ENCODE measurements at places on chromosomes 4 and X. TPM values are rescaled to one million over a fixed set of nuclear protein-coding genes. Genes with fewer than 3 reads are reported as not detected.

GRCh38 chrX:47644557-47645091, 5.7 kb downstream of the ELK1 start:
- DNase-seq, result no peak

DNA sequence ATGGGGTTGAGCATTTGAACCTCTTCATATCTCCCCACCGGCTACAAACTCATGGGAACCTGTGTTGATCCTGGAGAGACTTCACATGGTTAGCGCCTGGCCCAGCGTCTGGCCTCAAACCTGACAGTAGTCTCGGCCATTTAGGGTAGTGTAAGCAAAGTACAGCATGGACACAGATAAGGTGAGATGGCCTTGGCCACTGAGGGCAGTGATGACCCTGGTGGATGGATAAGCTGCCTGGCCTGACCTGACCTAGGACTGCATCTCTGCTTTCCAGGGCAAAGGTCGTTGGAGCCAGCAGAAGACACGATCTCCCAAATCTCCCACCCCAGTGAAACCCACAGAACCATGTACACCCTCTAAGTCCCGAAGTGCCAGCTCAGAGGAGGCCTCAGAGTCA, 51.7 kb downstream of the BCORL1 start:
- DNase-seq, result no peak

DNA sequence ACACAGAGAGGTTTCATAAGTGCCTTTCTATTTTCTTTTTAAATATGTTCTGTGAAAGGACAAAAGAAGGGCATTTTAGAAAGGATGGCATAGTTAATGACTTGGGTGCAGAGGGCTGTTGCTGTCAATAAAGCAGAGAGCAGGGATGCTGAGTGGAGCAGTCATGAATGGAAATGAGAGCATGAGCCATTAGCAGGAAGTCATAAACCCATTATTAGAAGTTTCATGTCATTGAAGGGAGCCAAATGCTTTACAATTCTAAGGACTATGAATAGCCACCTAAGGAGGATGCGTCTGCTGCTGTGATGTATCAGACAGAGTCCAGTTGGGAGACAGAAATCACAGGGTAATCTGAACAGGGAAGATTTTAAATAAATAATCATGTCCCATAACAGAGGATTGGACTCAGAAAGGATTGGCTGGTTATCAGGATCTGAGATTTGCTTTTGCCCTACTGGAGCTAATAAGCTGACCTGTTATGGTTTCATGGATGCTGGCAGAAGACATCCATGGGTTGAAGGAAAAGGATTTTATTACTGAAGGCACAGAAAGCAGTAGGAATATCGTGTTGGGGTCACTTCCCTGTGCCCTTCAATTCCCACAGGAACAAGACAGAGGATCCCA, 47.5 kb upstream of the WDR19 start:
- no peak for DNase-seq

- DNase-seq, result no peak
Observed at GRCh38 chr4:6692806-6693205, 872 bp upstream of the S100P start.

DNA sequence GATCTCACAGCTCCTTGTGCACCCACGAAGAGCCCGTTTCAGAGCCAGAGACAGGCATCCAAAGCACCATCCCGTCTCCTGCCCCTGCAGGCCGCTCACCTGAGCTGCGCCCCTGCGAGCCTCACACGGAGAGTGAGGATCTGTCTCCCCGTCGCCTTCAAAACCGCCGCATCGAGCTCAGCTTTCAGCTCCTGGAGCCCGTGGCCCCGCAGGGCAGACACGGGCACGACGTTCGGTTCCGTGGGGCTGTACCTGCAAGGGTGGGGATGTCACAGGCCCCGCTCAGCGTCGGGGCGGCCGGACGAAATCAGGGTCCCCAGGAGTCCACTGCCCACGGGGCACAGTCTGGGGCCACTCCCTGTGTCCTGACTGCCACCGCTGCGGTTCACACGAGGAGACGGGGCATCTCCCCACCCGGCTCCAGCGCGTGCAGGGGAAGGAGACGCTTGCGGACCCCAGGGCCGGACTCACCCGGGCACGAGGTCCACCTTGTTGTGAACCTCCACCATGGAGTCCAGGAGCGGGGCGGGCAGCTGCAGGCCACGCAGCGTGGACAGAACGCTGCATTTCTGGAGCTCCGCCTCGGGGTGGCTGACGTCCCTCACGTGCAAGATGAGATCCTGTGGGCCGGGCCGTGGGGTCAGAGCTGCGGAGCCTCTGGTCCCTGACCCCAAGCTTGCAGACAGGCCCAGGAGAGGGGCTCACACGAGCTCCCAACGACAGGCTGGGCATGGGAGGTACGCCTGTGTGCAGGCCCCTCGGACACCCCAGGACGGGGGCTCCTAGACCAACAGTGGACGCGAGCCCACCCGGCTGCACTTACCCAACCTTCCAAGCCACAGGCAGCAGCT, 11.1 kb downstream of the GTPBP6 start:
- no peak for DNase-seq

GRCh38 chr4:6410068-6410467, 62.3 kb downstream of the PPP2R2C start:
- DNase-seq, result no peak

DNA sequence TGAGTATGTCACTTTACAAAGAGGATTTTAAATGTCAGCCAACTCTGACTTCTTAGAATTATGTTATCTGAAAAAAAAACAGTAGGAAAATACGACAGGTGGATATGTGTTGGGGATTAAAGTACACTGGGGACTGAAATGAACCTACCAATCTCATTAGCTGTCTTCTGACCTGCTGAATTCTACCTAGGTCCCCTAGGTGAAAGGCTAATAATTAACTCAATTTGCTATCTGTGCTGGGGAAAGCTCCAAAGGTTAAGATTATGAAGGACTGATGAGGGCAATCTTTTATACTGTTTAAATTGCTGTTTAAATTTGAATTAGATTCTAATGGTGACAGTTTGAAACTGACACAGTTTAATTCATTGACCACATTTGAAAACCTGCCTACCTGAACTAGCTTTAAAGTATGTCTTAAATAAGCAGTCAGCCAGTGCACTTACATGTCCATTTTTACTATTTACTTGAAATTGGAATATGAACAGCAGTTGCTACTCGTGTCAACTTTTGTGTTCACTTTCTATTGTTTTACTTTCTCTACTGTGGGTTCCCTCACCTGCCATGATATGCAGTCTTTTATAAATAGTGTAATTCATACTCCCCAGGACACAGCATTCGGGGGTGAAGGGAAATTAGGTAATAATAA, 977.3 kb downstream of the C4orf33 start:
- no peak for DNase-seq

PABPC4L gene
- not detected for total RNA-seq

APOOL gene
- 18.4 TPM for total RNA-seq

SHROOM3 gene
- not detected for total RNA-seq

DGAT2L6 gene
- not detected for total RNA-seq

CRMP1 gene
- not detected for total RNA-seq

All from activated CD4-positive, alpha-beta memory T cell treated with anti-CD3 and anti-CD28 coated beads for 36 hours (primary cell).